ENCODE measurements at places on chromosomes 4 and X.

GRCh38 chrX:133726211-133726630 is 259.2 kb downstream of the GPC3 start:
- DNase-seq, result no peak

- no peak for DNase-seq
Measured at GRCh38 chr4:24774452-24774851, 20.9 kb upstream of the SOD3 start.

GRCh38 chr4:99402765-99403164 is 32.4 kb downstream of the ADH7 start:
- no peak for DNase-seq

GRCh38 chrX:46547857-46548256 is 2.6 kb upstream of the ZNF674 start:
- no peak for DNase-seq

DNA sequence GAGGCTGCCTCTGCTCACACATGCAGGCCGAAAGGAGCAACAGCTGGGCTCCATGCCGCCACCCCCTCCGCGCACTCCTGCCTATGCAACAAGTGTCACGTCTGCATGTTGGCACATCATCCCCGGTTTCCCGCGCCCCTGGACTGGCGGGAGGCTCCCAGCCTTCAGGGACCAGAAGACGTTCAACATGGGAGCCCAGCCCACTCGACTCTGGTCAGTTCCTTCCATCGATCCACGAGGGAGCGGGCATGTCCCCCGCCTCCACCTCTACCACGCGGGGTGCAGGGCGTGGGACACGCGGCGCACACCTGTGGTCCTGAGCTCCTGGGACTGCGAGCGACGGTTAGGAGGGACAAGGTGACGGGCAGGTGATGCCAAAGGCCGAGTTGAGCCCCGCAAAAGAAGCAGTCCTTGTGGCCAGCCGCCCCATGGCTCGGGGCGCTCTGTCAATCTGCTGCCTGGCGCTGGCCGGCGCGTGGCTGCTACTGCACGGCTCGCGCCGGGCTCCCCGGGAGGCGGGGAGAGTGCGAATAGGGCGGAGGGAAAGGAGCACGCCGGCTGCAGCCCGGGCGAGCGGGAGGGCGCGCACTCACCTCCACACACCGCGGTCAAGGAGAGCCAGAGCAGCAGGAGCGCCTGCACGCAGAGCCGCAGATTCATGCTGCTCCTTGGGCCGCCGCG is 645 bp downstream of the APLN start:
- DNase-seq, result peak; percentile 66

GRCh38 chrX:10714531-10714930 is 94.1 kb upstream of the MID1 start:
- no peak for DNase-seq

- DNase-seq, result no peak
Measured at GRCh38 chrX:87663421-87663820, 145.8 kb downstream of the KLHL4 start.

GRCh38 chrX:9133426-9133825 is 99.5 kb upstream of the FAM9B start:
- no peak for DNase-seq

- DNase-seq, result no peak
Measured at GRCh38 chr4:151035328-151035727, 20.2 kb upstream of the LRBA start.

GRCh38 chr4:184434501-184435066 is 39.8 kb downstream of the IRF2 start:
- no peak for DNase-seq

DNA sequence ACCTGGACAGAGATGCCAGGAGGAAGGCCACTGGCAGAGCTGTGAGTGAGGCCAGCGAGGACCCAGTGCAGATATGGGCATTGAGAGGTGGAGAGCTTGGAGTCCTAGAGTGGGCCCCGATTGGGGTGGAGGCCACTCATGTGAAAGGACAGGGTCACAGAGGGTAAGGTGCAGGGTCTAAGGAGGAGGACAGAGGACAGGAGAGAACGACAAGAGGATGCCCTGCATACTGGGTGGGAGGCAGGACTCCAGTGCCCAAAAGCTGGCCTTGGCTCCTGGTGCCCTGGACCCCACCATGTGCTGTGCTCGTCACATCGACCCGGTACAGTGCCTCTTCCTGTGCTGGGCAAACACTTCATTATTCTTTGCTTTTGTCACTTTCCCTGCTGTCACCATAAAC is 66.7 kb downstream of the NAT8L start:
- DNase-seq, result no peak

DNA sequence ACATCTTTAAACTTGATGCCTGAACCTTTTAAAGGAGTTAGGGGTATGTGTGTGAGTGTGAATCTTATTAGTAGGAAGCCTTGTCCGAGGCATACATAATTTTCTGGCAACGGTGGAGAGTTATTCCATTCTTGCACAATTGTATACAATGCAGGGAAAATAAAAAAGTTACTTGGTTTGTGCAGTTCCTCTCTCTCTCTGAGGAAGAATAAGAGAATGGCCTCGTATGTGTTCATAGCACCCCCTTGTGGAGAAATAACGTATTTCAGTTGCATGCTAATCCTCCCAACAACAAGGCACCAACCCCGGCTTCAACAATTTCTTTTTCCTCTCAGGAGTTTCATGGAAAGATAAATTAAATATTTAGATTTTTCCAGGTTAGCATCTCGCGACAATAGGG is 33.7 kb upstream of the FGF13 start:
- DNase-seq, result no peak

DNA sequence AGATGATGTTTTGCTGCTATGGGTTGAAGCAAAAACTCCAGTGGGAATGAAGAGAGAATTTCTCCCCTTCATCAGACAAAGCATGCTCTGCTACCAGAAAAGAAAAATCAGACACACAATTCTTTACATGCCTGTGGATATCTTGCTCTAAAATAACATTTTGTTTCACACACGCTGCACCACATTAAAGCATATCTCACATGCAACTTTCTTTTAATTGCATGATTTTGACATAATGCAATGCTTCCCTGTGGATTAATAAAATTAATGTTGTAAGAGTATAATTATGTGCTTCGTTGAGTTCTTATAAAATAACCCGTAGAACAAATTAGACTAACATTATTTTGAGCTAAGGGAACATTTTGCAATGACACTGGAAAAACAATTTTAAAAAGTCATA is 2230.7 kb downstream of the PCDH7 start:
- no peak for DNase-seq

GRCh38 chrX:40928076-40928475 is 157.2 kb upstream of the USP9X start:
- DNase-seq, result no peak

- DNase-seq, result peak; percentile 41
Measured at GRCh38 chrX:39309721-39310152, 508.5 kb downstream of the MID1IP1 start.

GRCh38 chr4:40908297-40908696 is 158.5 kb downstream of the NSUN7 start:
- DNase-seq, result no peak

- DNase-seq, result no peak
Measured at GRCh38 chr4:179196511-179196910, 1754.3 kb upstream of the AGA start.

DNA sequence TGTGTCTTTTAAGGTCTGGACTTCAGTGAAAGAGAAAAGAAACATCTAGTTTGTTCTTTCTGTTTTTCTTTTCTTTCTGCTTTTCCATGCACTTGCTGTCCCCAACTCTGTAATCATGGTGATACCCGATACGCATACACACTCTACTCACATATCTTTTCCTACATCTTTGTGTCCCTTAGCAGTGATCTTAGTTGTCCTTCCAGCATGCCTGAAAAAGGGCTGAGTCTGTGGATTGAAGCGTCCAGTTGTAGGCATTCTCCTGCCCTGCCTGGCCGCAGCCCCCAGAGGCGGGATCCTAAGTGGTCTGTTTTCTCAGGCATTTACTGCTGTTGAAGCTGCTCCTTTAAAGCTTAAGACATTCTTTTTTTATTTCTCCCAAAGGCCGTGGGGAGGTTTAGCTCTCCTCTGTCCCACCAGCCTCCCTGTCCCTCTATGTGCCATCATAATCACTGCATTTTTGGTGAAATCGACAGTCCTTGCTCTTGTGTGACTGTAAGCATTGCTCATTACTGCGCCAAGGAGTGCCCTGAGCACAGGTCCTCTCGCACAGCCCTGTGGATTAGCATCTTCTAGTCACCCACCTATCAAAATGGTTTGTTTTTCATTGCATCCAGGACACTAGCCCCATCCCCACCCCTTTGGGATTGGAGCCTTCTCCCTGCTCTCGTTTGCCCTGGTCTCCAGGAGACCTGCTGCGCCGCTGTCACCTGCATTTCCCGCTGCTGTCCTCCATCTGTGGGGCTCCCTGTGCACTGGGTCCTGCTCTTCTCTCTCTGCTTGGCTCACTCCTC is 4.4 kb downstream of the RGS12 start:
- DNase-seq, result no peak

DNA sequence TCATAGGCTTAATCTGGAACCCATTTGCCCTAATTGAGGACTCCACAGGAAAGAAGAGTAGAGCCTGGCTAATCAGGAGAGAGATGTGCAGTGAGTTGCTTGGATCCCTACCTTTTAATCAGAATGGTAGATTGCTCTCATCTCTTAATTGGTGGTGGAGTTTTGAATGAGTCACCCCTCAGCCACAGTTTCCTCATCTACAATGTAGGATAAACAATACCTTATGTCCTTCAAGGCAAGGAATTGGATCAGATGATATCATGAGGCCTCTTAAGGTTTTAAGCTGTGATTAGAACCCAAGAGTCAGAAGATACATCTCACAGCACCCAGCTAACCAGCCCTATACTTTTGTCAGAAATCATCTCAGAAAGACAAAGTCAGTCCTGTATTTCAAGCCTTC is 39.1 kb downstream of the PDGFRA start:
- DNase-seq, result no peak

DNA sequence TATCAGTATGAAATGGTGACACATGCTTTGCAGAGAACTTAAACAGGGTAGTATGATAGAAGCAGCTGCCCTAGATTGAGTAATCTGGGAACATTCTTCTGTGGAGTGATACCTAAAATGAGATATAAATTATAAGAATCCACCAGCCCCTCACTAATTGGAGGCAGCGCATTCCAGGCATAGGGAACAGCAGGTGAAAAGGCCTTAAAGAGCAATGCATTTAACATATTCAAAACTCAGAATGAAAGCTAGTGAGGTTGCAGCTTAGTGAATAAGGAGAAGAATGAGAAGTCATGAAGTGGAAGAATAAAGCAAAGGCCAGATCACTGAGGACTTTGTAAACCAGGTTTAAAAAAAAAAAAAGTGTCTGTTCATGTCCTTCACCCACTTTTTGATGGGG is 4.9 kb upstream of the ODAM start:
- DNase-seq, result no peak

- DNase-seq, result no peak
Measured at GRCh38 chrX:110966839-110967238, 129.2 kb upstream of the PAK3 start.

DNA sequence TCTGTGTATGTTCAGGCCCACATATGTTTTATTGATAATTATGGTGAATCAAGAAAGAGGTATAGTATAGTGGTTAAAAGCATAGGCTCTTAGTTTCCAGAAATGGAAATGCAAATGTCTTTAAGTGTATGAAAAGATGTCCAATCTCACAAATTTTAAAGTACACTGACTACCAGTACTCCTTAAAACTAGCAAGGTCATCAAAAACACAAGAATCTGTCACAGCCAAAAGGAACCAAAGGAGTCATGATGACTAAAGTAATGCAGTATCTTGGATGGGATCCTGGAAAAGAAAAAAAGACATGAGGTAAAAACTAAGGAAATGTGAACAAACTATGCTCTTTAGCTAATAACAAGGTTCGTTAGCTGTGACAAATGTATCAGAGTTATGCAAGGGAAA is 661 bp upstream of the RBM41 start:
- DNase-seq, result no peak

- peak; percentile 35 for DNase-seq
Measured at GRCh38 chr4:154743683-154744340, at the start of gene LRAT. TSS of gene LRAT (plus strand) at chr4:154744000. CDS start at chr4:154744327, 327 bp downstream.

- DNase-seq, result no peak
Measured at GRCh38 chr4:127580300-127580699, 52.5 kb upstream of the INTU start.

DNA sequence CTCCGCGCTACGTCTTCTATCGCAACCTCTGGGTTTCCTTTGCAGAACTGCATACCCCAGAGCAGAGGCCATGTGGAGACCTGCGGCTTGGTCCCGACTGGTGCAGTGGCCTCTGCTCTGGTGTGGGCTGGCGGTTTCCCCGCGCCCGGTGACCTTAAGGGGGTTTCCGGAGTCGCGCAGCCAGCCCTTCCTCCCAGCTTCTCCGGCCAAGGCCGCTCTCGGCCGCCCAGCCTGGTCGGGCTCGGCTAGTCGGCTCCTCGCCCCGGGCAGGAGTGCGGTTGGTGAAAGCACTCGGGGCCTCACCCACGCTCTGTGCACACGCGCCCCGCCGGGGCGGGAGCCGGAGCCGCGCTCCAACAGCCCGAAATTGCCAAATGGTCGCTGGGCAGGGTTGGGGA is 84.9 kb downstream of the BCOR start:
- peak; percentile 85 for DNase-seq

- no peak for DNase-seq
Measured at GRCh38 chr4:17812125-17812524, 1.3 kb downstream of the NCAPG start.

GRCh38 chr4:122700178-122700725 is 32.3 kb upstream of the BBS12 start:
- DNase-seq, result peak; percentile 85

GRCh38 chrX:153974003-153974725 is 1.6 kb downstream of the TMEM187 start:
- DNase-seq, result peak; percentile 62

- DNase-seq, result no peak
Measured at GRCh38 chr4:23135792-23136645, 443.3 kb downstream of the GBA3 start.

DNA sequence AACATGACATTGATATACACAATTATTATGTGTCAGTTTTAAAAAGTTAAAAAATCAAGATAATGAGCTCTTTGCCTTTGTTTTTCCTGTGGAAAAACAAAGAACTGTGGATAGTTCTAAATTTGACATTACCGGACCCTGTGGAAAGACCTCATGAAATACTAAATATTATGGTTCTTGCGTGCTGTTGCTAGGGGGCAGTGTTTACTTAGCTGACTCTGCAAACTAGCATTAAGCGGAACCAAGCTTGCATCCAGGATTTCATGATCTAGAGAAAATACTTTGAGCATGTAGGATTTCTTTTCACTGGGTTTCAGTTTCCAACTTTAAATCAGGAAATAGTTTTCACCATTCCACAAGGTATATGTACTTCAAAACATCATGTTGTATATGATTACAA is 33.6 kb downstream of the CLCN4 start:
- DNase-seq, result no peak

DNA sequence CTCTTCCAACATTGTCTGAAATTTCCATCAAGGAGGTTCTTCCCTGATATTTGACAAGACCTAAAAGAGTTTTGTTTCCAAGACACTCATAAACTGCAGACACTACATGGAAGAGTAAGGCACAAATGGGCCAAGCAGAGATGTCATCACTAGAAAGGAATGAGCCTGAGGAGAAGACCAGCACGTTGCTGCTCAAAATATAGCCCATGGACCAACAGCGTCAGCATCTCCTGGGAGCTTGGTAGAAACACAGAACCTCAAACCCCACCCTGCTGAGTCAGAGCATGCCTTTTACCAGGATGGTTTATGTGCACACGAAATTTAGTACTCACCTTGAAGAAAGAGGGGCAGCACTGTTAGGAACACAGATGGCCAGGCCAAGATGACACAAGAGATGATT is 128.7 kb upstream of the MID1 start:
- no peak for DNase-seq
